ENCODE measurements at places on chromosomes 4 and X. TPM values are rescaled to one million over a fixed set of nuclear protein-coding genes. Genes with fewer than 3 reads are reported as not detected.

The AMTN gene
- 0.13 TPM for total RNA-seq

The CAPN6 gene
- 0.07 TPM for total RNA-seq

The AADAT gene
- 2.8 TPM for total RNA-seq

The HTATSF1 gene
- total RNA-seq: 30.0 TPM

The SERTM2 gene
- total RNA-seq: not detected

The RIBC1 gene
- total RNA-seq: 0.78 TPM

The ADGRG2 gene
- total RNA-seq: 0.07 TPM

The MAGEE2 gene
- not detected for total RNA-seq

The PRR32 gene
- total RNA-seq: not detected

The RNF212 gene
- total RNA-seq: 15.3 TPM

The USP17L15 gene
- not detected for total RNA-seq

The HSFX4 gene
- total RNA-seq: not detected

The CSAG1 gene
- not detected for total RNA-seq

The DCAF4L1 gene
- 0.13 TPM for total RNA-seq

The SERPINA7 gene
- not detected for total RNA-seq

The GAGE12H gene
- not detected for total RNA-seq

The SUPT20HL1 gene
- total RNA-seq: 0.07 TPM

The ZXDB gene
- total RNA-seq: 13.9 TPM

The COL4A5 gene
- total RNA-seq: 267 TPM

All from smooth muscle cell of the pulmonary artery (primary cell).